ENCODE measurements at places on chromosomes 3 and 15.

GRCh38 chr3:134327594-134327975 lies 46.7 kb downstream of the AMOTL2 start:
- DNase-seq, result no peak

DNA sequence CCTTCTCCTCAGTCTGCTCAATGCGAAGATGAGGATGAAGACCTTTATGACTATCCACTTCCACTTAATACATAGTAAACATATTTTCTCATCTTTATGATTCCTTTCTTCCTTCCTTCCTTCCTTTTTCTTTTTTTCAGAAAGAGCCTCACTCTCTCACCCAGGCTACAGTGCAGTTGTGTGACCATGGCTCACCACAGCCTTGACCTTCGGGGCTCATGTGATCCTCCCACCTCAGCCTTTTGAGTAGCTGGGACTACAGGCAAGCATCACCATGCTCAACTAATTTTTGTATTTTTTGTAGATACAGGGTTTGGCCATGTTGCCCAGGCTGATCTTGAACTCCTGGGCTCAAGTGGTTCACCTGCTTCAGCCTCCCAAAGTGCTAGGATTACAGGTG lies 52.0 kb upstream of the RAP2B start:
- no peak for DNase-seq

- no peak for DNase-seq
Measured at GRCh38 chr3:159266779-159267178, 464.9 kb downstream of the MFSD1 start.

DNA sequence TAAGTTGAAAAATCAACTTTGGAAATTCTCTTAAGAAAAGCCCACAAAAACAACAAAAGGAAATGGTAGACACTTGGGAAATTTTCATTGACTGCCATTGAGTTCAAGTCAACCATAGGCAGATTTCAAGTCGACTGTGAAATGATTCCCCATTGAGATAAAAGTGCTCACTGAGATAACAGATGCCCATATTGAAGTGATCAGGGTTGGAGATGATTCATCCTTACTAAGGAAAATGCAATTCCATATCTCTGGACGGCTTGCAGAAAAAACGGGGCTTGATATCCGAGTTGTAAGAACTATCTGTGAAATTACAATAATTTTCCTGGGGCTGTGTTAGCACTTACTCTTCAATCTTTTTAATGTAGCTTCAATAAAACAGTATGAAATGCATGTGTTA lies 373.1 kb upstream of the THRB start:
- DNase-seq, result no peak

DNA sequence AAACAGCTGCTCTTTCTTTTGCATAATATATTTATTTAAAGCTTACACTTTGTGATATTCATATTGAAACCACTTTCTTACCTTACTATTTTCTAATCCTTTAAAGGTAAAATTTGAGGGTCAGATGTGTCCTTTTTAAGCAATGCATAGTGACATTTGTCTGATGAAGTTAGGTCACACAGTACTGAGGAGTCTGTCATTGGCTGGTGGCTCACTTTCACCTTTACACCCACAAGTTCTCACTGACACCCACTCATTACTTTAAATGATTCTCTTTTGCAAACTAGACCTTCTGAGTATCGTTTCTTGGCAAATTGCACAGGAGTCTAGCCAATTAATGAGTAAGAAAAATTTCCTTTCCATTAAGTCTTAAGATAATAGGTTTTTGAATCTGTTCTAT lies 758.3 kb upstream of the ARPP21 start:
- DNase-seq, result no peak

- no peak for DNase-seq
Measured at GRCh38 chr3:114110439-114110838, 53.9 kb downstream of the QTRT2 start.

- DNase-seq, result no peak
Measured at GRCh38 chr3:184384342-184384741, 4.5 kb downstream of the CHRD start.

DNA sequence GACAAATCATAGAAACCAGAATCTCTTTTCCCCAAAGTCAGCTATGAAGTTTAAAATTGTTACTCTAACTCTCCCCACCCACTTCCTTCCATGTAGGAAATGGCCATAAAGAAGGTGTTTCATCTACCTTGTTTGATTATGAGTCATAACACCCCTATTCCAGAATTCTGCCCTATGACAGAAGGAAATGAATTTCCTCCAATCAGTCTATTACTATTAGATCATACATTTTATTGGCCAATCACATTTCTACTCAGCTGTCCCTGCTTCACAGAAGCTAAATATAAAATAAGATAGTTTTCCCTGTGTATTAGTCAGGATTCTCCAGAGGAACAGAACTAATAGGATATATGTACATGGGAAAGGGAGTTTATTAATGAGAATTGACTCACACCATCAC lies 102.1 kb downstream of the TGFBR2 start:
- DNase-seq, result no peak

DNA sequence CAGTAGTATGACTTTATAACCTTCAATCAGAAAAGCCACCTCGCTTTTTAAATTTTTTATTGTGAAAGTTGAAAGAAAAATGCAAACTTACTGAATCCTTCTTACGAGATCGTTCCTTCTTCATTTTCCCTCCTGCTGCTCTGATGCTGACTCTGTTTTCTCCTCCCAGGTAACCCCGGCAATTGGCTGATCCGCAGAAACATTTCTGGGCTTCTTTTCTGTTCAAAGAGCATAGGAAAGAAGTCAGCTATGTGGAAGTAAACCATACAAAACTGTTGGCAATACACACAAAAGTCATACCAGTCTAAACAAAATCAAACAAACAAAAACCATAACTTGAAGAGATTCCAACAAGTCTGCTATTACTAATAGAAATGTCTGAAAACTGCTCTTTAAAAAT lies 66.0 kb downstream of the SETD2 start:
- DNase-seq, result no peak

DNA sequence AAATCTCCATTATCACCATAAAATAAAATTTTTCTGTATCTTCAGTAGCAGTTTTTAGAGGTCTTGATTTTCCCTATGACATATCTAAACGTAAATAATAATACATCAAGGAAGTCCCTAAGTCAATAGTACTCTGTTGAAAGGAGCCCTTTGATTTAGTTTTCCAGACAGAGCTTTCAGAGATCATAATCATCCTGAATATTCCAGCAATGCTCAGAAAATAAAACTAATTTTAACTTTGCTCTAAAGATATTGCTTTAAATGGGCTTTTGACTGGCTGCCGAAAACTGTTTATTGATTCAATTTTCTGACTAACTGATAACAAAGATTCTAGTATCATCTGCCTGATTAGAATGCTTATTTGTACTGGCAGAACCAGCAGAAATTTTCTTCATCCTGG lies 40.7 kb upstream of the ROBO1 start:
- no peak for DNase-seq

DNA sequence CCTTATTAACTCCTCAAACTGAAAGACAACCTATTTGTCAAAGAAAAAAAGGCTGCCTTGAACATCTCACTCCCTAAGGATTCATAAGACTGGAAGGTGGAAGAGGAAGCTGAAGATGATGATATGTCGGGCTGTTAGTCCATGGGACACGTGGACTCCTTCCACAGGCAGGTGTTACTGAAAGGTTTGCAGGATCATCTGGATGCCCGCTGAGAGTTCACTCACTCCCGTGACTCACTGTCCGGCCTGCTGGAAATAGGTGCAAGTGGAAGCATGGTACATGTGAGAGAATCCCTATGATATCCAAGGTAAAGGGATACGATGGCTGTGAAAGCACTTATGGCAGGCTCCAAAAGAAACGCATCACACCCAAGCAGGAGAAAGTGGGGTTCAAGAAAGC lies 33.3 kb upstream of the FBN1 start:
- no peak for DNase-seq

GRCh38 chr3:146052791-146053310 lies 108.1 kb downstream of the PLOD2 start:
- DNase-seq, result no peak

DNA sequence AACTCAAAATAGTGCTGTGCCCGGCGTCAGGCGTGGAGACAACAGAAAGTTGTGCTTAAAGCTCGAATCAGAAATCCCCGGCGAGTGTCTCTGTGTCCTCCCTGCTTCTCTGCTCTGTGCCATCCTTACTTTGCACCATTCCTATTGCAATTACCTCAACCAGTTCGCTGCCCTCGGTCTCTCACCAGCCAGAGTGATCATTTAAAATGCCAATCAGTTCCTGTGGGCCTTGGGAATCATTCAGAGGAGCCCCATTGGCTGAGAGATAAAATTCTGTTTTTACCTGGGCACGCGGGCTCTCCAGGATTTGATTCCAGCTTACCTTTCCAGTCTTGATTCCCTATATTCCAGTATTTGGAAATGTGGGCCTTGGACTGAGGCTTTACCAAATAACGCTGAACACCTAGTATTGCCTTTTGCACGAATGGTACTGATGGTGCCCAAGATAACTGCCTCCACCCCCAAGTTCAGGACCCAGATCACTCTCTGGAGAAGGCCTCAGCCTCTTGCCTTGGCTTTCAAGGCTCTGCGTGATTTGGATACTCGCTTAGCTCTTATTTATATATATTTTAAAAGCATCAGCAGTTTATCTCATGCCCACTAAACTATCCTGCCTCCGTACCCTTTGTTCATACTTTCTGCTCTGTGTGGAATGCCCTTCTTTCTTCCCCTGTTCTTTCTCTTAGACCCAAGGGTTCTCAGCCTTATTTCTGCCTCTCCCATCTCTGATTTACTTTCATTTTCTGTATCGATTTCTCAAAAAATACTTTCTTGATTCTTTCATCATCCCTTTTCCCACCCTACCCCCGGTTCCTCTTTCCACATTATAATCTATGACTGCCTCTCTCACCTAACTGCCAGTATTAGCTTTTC lies 863 bp downstream of the PSMA4 start:
- DNase-seq, result no peak

- no peak for DNase-seq
Measured at GRCh38 chr3:15148614-15149013, 49.7 kb upstream of the RBSN start.

GRCh38 chr15:90211440-90212143 lies 10.5 kb downstream of the SEMA4B start:
- DNase-seq, result no peak

- DNase-seq, result no peak
Measured at GRCh38 chr3:171168086-171168485, 141.6 kb upstream of the SLC2A2 start.

DNA sequence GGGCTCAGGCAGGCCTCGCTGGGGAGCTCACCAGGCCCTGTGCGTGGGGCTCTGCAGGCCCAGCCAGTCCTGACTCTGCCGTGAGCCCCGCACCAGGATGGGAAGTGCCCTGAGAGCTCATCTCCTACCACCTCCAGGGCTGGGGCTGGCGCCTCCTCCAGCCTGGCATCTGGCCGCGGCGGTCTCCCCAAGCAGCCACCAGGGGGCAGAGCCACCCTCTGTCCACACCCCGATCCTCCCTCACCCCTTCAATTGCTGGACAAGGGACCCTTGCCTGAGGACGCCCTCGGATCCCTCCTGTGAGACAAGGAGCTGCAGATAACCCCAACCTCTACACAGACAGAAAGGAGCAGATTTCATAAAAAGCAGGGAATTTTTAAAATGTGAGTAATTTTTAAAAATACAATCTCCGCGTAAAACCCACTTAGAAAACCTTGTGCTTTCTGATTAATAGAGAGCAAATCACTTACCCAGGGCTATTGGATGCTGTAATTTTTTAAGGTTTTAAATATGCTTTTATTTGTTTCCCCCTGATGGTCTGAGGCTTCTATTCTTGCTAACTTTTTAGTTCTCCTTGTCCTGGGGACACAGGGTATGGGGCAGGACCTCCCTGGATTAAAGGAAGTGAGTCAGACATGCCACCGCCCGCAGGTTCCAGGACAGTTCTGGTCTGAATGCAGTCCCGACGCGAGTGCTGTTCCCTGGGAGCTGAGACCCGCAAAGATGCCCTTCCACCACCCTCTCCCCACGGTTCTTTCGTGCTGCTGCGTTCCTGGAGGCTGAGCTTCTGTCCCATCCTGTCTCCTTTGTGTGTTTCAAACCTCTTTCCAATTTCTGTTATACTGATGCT lies 52.3 kb upstream of the CHRNA7 start:
- peak; percentile 25 for DNase-seq

DNA sequence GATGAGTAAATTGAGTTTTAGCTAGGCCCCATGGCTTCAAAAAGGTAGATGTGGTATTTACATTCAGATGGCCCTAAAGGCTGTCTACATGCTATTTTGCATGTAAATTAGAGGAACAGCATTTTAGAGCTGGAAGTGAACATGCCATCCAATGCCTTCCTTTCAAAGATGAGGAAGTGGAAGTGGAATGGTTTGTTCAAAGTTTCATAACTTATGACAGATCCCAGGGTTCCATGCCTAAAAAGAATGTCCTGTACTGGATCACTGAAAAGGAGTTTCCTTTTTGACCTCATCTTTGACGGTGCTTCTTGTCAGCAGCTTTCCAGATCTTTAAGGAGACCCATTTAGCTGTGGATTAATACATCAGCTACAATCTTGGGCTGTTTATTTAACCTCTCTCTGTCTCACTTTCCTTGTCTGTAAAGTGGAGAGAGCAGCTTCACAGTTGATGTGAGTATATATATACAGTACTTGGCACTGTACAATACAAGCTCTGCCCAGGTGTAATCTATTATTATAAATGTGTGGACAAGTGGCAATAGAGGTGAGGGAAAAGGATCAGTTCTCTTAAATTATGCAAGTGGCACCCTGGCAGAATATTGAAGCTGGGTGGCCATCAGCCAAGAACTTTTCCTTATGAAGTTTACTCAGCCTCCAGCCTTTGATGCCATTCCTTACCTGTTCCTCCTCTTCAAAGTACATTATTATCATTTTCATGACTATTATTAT lies 68.7 kb upstream of the GOLGA8B start:
- no peak for DNase-seq

GRCh38 chr3:80017369-80017768 lies 249.6 kb upstream of the ROBO1 start:
- DNase-seq, result no peak

DNA sequence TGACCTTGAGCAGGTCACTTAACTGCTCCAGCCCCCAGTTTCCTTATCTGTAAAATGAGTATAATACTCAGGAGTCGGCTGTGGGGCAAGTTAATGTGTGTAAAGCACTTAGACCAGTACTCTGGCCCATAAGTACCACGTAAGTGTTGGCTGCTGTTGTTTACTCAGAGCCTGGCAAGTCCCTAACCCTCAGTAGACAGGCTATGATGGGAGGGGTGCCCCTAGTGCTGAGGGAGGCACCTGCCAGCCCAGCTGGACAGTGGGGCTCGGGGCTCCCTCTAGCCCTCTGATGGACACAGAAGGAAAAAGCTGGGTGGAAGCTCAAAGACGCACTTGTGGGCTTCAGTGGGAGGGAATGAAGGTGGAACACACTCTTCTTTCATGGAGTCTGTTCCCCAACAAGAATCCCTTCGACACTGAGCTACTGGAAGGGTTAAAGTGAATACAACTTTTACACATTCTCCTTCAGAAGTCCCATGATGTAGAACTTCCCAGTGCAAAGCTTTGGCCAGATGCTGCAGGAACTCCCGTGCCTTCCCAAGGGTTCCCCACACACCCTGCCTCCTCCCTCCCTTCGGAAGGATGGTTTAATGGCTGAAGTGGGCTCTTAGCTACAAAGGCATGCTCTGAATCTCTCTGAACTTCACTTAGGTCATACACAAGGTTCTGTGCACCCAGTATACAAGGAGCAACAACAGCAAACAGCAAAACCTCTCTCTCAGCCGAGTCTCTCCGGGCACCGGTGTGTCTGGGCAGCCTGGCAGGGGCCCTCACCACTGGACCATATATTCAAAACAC lies 25.4 kb downstream of the TMEM44 start:
- DNase-seq, result no peak

- DNase-seq, result no peak
Measured at GRCh38 chr3:182905623-182906022, 74.7 kb downstream of the DCUN1D1 start.

- DNase-seq, result no peak
Measured at GRCh38 chr3:71129611-71130431, 453.7 kb downstream of the FOXP1 start.

- DNase-seq, result no peak
Measured at GRCh38 chr15:78265752-78266224, 1.4 kb downstream of the DNAJA4 start.
